ENCODE measurements at places on chromosomes 6 and 20.

GRCh38 chr6:11277275-11278206 is 45.1 kb upstream of the NEDD9 start:
- no peak for DNase-seq

GRCh38 chr20:37797669-37798175 is 103.9 kb downstream of the CTNNBL1 start:
- no peak for DNase-seq

GRCh38 chr20:40225596-40225995 is 463.4 kb downstream of the MAFB start:
- no peak for DNase-seq

- no peak for DNase-seq
Observed at GRCh38 chr6:3742076-3742425, 9.5 kb downstream of the PXDC1 start.

- no peak for DNase-seq
Observed at GRCh38 chr20:24472426-24472825, 3.0 kb downstream of the SYNDIG1 start.

- no peak for DNase-seq
Observed at GRCh38 chr6:160032538-160032937, 63.7 kb downstream of the IGF2R start.

DNA sequence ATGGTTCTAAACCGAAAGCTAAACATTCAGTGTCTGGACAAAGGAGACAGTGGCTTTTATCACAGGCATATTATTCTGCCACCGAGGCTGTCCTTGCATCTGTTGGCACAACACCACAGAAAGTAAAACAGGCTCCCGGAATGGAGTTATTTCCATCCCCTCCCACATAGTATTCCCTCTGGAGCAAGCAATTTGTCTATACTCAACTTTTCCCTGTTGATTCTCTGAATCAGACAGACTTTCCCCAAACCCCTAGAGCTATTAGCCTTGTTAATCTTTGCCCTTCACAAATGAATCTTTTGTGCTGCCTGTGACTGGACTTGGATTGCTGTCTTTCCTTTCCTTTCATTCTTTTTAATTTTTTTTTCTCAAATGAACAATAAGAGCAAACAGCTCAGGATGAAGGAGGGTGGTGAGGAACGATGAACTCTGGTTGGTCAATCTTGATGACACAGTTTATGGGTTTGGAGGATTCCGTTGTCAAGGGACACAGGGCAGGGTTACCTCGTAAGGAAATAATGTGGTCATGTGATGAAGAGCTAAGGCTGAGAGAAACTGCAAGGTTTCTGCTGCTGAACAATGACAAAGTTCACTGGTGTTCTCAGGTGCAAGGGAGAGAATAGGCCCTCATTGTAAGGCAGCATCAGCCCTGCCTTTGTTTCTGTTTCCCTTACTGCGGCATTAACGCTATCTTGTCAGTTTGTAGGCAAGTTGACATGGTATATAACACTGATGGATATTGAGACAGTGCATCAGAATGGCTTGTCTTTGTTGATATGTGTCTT is 275.0 kb upstream of the BMP2 start:
- DNase-seq, result no peak

GRCh38 chr20:60137657-60138245 is 179.5 kb downstream of the CDH26 start:
- DNase-seq, result no peak

All from stimulated activated CD8-positive, alpha-beta memory T cell treated with anti-CD3 and anti-CD28 coated beads, Interleukin-4, amount 100 ng/mL, for 1 hour (primary cell).